Activated CD4-positive, alpha-beta T cell treated with anti-CD3 and anti-CD28 coated beads, Interleukin-2, amount 50 U/mL, for 4 hours (primary cell): ENCODE measurements at places on chromosomes 3 and 15.
A peak's percentile ranks its signal among the peaks of the same experiment; 100 is the strongest.

DNA sequence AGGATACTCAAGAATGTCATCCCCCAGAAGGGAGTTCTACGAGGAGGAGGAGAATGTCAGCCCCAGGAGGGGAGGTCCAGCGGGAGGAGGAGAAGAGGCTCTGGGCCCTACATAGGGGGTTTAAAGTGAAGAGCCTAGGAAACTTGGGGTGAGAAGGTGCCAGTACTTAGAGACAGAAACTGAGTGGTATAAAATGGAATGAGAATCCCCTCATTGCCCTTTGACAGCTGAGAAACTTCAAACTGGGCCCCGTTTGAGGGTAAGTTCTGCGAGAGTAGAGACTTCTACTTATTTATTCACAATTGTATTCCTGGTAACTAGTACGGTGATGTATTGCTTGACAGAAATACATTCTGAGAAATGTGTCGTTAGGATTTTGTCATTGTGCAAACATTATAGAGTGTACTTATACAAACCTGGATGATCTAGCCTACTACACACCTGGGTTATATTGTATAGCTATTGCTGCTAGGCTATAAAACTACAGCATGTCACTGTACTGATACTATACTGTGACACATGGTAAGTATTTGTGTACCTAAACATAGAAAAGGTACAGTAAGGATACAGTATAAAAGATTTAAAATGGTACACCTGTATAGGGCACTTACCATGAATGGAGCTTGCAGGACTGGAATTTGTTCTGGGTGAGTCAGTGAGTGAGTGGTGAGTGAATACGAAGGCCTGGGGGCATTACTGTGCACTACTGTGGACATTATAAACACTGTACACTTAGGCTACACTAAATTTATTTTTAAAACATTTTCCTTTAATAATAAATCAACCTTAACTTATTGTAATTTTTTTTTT, 62.0 kb downstream of the TSC22D2 start:
- DNase-seq: no peak

DNA sequence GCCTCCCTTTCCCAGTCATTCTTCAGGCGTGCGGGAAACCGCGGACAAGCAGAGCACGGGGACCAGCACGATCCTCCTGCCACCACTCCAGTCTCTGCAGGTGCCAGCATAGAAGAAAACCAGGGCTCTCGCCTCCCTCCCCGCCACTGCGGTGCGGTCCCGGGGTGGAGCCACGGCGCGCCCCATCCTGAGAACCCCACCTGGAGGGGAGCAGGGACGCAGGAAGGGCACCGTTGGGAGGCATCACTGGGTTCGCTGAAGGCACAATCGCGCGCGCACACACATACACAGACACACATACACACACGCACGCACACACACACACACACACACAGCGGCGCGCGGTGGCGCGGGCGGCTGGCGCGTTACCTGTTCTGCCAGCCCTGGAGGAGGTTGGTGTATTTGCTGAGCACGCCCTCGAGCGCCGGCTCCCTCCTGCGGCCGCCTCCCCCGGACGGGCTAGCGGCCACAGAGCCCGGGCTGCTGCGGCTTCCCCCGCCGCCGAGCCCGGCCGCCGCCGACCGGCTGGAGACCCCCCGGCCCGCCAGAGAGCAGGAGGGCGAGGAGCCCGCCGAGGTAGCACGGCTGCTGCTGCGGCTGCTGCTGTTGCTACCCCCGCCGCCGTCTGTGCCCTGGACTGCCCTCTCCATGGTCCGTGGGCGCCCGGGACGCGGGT, 394 bp downstream of the OSBPL10 start:
- DNase-seq: peak; percentile 35

- no peak for DNase-seq
Observed at GRCh38 chr3:194688200-194688740, 2.6 kb downstream of the FAM43A start.

DNA sequence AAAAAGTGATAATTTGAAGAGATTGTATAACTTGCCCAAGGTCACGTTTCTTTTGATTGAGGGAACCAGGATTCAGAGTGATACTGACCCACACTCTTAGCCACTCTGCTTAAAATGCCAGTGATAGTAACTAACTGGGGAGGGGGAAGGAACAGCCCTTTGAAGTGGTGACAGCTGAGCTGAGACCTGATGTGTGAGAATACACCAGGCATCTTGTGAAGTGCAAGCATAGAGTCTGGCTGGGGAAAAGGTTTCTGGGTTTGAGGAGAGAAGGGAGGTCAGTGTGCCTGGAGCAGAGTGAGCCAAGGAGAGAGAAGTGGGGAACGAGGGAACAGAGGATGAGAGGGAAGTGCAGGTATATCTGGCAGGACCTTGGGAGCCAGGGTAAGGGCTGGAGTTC, 35.4 kb upstream of the SCAANT1 start:
- DNase-seq: no peak

- no peak for DNase-seq
Observed at GRCh38 chr3:175479800-175480199, 620.7 kb downstream of the NAALADL2 start.

DNA sequence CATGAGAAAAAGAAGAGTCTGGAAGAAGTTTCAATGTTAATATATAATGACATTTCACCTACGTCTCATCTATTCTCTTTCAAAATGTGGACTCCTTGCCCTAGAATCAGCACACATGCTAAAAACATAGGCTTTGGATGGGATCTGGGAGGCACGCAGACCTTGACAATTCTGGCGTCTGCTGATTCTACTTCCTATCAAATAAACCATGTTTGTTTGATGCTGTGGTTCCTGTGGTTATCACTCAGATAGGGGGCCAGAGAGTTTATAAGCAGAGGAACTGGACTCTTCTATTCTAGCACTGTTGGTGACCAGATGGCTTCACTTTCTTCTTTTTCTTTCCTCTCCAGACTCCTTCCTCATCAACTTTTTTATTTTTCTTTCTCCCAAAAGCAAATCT, 336.8 kb downstream of the DIPK2A start:
- no peak for DNase-seq

- DNase-seq: no peak
Observed at GRCh38 chr3:30124435-30125370, 481.7 kb upstream of the TGFBR2 start.
